ENCODE measurements at places on chromosomes 4 and X.

DNA sequence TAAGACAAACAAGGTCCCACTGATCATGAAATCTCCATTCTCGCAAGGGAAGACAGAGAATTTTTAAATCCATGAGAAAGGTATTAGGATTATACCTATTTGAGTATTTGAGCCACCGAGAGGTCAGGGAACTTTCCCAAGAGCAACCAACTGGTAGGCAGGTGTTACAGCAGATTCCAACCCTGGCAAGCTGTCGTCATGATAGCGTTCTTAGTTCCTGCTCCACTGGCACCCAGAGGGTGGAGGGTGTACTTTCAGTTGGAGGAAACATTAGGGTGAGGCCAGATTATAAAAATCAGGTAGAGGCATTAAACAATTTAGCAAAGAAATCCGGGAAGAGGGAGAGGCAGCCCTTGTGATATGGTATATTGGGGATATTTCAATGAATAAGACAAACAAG lies 23.3 kb downstream of the COQ2 start:
- no peak for DNase-seq

DNA sequence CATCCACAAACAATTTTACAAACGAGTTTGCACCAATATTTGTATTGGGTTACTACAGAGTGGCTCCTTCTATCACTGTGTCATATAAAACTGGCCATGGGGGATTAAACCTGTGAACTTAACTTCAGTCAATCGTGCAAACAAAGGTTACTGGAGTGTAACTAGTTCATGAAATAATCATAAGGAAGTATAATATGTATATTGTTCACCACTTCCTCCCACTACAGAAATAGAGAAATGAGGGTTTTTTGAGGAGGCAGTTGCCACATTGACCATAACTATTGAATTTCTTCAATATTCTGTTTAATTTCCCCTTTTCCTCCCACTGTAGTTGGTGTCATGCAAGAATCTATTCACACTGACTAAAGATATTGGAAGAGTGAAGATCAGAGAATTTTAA lies at the start of gene GPR82:
Gene GPR82, plus strand, starts transcription at position 356 of the 400 bp plus-strand sequence. CDS start 2,846 bp downstream, outside the sequence.
- DNase-seq, result no peak

- DNase-seq, result no peak
These were observed 16.7 kb upstream of the SUPT20HL1 start for GRCh38 chrX:24343719-24344118.

GRCh38 chrX:155841232-155841631 lies 39.9 kb upstream of the VAMP7 start:
- no peak for DNase-seq
